B cell (primary cell): ENCODE measurements at places on chromosomes 7 and 10.
A peak's percentile ranks its signal among the peaks of the same experiment; 100 is the strongest.

DNA sequence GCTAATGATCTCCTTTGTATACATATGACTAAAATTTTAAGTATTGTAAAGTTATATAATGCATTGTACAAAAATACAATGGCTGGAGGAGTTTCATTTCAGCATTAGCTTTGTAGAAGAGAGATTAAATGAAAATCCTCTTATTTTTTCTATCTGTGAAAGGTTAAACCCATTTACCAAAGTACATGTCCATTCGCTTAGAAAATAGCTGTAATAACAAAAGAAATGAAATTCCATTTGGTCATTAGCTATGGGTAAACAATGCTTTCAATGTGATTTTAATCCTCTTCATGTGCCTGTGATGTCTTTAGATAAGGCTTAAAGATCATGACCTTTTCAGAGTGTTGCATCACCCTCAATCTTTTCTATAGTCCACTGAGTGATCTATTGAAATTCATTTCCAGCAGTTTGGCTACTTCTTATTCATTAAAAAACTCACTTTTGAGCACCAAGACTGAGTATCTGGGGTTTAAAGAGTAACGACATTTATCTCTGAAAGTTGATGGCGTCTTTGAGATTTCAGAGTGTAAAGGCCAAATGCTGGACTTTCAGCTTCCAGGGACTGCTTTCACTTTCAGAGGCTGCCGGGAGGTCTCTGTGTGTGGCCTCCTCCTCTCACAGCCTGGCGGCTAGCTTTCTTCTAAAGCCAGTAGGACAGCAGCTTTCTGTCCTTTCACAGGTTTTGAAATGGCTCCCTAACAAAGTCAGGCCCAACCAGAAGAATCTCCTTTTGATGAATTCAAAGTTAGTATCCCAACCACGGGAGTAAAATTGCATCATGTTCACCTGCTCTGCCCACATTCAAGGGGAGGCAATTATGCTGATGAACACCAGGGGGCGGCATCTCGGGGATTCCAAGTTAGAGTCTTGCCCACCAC is 701.4 kb upstream of the COBL start:
- no peak for DNase-seq

- peak; percentile 17 for DNase-seq
These were observed 148.4 kb upstream of the KAT6B start for GRCh38 chr10:74677951-74678350.

- DNase-seq = no peak
These were observed 222.2 kb downstream of the NEBL start for GRCh38 chr10:20674926-20675325.

DNA sequence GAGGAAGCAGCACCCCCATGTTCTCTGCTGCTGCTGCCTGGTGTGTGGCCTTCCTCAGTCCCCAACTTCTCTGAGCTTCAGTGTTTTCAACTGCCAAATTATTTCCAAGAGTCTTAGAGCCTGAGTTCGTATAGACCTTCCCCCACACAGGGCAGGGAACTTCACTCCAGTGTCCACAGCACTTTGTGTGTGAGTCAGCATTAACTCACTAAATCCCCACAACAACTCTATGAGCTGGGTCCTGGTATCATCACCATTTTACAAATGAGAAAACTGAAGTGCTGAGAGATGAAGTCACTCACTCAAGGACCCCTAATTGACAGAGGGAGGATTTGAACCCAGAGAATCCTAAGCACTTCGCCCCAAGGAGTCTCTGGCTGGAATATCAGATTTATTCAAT is 48.3 kb downstream of the ADCYAP1R1 start:
- no peak for DNase-seq

GRCh38 chr10:110034596-110034995 is 26.8 kb downstream of the ADD3 start:
- DNase-seq = no peak

DNA sequence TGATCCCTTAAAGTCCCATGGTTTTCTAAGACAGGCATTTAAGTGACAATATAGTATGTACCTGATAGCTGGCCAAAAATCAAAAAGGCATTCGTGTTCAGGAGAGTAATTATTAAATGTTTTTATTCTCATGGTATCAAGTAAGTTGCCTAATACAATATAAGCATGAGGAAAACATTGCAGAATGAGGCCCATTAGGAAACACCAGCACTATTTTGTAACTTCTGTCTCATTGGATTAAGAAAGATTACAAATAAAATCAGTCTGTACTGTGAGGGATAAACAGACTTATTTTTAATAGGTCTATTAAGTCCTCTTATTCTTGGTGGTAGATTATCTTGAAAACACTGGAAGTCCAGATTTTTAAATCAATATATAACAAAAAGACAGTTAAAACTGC is 110.1 kb downstream of the SNX13 start:
- DNase-seq = no peak

DNA sequence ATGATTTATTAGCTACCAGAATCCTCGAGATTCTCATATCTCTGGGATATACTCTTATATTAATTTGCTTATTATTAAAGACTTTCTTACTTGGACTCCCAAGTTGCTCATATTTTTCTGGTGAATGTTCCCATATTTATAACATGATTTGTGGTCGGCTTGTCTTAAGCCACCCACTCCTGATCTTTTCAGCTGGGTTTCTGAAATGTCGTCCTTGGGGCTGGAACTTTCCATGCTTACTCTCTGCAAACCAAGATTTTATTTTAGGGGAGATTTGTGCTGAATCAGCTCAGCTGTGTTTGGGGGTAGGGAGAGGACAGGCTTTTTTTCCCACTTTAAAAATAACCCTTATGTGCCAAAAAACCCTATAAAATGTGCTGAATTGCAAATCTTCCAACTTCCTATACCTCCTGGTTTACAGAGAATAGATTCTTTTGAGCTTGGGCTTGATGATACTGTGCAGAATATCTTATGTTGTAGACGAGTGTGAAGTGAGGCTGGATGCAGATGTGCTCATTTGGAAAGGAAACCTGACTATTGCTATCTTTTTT is 162.1 kb downstream of the SND1 start:
- DNase-seq = no peak

DNA sequence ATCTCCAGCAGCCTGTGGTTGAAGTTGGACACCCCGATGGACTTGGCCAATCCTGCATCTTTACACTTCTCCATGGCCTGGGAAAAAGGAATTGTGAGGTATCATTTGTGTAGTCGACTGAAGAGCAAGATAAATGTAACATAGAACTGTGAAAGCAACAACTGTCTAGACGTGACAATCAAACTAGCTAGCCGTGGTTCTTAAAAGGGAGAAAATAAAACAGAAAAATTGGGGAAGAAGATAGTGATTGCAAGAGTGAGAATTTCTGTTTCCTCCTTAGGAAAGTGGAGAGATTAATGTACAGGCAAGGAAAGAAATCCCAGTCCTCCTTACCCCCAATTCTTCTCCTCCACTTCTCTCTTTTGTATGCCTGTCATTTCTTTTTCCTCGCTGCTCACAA is 5.0 kb downstream of the AKR1C2 start:
- no peak for DNase-seq

- DNase-seq = no peak
These were observed 225.4 kb downstream of the ZMYND11 start for GRCh38 chr10:360653-361052.

DNA sequence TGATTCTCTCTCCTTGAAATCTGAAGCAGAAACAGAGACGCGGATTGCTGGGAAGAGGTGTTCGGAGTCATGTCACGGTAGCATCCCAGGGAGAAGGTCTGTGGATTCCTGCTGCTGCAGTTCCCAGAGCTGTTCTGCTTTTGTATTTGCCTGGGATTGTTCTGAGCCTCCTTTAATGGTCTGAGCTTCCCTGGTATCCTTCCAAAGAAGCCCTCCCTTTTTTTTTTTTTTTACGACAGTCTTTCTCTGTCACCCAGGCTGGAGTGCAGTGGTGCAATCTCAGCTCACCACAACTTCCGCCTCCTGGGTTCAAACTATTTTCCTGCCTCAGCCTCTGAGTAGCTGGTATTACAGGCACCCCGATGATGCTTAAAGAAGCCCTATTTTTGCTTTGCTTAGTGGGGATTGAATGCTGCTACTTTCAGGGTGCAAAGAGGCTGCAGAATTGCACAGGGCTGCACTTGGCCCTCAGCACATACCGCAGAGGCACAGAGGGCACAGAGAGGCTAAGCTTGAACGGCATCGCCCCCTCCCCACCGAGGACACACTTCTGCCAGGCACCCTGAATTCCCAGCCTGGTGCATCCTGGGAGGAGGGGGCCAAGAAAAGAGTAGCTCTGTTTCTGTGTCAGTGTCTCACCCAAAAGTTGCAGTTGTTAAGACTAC is 208.6 kb upstream of the GALNT17 start:
- DNase-seq = no peak

DNA sequence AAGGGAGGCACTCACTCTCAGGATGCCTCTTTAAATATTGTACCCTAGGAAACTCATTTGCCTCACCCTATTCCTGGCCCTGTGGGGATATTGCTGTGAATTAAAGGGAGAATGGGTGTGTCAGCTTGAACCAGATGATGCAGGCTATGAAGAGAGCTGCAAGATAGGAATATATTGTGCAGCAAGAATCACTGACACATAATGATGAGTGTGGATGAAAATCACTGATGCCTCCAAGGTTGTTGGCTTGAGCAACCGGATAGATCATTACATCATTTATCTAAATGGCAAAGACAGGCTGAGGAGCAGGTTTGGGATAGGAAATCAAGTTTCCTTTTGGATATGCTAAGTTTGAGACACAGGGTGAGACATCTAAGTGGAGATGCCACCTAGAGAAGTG is 6.2 kb downstream of the SLC26A4 start:
- no peak for DNase-seq

DNA sequence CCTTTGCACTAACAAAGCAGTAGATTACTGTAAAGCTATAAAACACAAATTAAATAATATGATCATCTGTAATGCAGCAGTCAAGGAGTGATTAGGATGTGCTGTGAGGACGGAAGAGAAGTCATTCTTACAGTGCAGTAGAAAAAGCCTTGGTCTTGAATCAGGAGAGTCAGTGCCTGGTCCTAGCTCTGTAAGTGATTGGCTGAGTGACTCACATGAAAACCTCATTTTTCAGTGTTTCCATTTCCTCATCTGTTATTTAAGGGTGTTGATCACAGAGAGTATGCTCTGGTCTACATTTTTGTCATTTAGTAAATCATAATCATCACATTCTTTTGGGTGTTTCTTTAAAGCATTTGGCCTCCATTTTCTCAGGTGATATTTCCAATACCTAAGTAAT is 717.8 kb downstream of the LRMDA start:
- no peak for DNase-seq

- no peak for DNase-seq
These were observed 91.2 kb upstream of the RET start for GRCh38 chr10:42985436-42986316.

- DNase-seq = no peak
These were observed 254.1 kb downstream of the RELN start for GRCh38 chr7:103735377-103735776.

- DNase-seq = no peak
These were observed 8.2 kb downstream of the BLNK start for GRCh38 chr10:96263176-96263575.

- DNase-seq = no peak
These were observed 58.3 kb upstream of the ADRB1 start for GRCh38 chr10:113985297-113985844.
